Bronchial epithelial cell (primary cell): ENCODE measurements at places on chromosomes 1 and 21. TPM values are rescaled to one million over a fixed set of nuclear protein-coding genes. Genes with fewer than 3 reads are reported as not detected.

Gene ACTN2
- total RNA-seq: 0.79 TPM in 1 of 2 replicates, not detected in the other

Gene MRTO4
- 26.0 and 55.5 TPM in 2 replicates for total RNA-seq

Gene RNU1-4
- 2,323 and 5,262 TPM in 2 replicates for total RNA-seq

Gene RNF207
- total RNA-seq: 6.4 and 6.6 TPM in 2 replicates

Gene ORC1
- 0.26 TPM in 2 replicates for total RNA-seq

Gene TMEM82
- not detected in 2 replicates for total RNA-seq

Gene KIF2C
- total RNA-seq: 0.79 and 1.2 TPM in 2 replicates

Gene CROCC
- 16.4 and 20.3 TPM in 2 replicates for total RNA-seq

Gene PROX1
- total RNA-seq: under 0.01 TPM in 2 replicates

Gene MX1
- 2.2 and 2.4 TPM in 2 replicates for total RNA-seq

Gene DYRK3
- 51.0 and 58.2 TPM in 2 replicates for total RNA-seq

Gene THEM5
- total RNA-seq: not detected in 2 replicates

Gene YTHDF2
- 53.3 and 63.4 TPM in 2 replicates for total RNA-seq

- peak; percentile 71 for DNase-seq
Measured at GRCh38 chr1:37861151-37861550, 1.8 kb upstream of the MTF1 start.

- DNase-seq: no peak
Measured at GRCh38 chr1:12543740-12544154, 74.3 kb downstream of the DHRS3 start.

- DNase-seq: no peak
Measured at GRCh38 chr21:42758721-42759593, 105.5 kb downstream of the PDE9A start.

- DNase-seq: peak; percentile 85
Measured at GRCh38 chr1:88001460-88001859, 672.8 kb downstream of the LMO4 start.

GRCh38 chr1:24417681-24418080 lies 2.1 kb downstream of the NIPAL3 start:
- DNase-seq: peak; percentile 55

DNA sequence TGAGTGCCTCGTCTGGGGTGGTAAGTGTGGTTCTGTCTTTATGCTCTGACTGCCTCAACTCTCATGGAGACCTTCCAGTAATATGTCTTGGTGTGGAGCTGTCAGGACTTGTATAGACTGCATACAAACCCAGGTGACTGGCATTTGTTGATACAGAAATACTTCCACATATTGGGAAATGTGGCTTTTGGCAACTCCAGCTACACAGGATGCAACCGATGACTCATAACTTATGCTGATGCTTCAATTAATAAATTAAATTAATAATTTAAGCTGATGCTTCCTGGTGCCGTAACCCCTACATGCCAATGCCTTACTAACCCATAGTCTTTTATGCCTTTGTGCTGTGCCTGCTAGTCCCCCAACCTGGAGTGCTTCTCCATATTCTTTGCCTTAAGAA lies 72.3 kb upstream of the ARTN start:
- DNase-seq: peak; percentile 98

GRCh38 chr1:112196731-112197130 lies 199.3 kb upstream of the CTTNBP2NL start:
- DNase-seq: peak; percentile 5

DNA sequence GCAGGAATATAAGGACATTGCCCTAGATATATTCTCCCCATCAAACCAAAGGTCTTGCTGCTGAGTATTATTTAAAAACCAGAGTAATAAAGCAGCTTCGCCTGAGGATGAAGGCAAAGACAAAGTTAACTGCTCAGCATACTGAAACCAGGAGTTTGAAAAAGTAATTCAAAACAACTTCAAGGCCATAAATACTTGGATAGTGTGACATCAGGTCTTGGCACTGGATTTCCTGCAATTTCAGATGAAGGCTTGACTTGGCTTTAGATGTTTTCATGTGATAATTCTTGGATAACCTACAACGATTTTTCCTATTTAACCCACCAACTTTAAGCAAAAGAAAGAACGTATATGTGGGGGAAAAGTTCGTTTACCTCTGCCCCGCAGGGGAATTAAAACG lies 10.6 kb downstream of the SOD1 start:
- no peak for DNase-seq

GRCh38 chr1:153697191-153698019 lies 18.9 kb downstream of the NPR1 start:
- DNase-seq: peak; percentile 37

DNA sequence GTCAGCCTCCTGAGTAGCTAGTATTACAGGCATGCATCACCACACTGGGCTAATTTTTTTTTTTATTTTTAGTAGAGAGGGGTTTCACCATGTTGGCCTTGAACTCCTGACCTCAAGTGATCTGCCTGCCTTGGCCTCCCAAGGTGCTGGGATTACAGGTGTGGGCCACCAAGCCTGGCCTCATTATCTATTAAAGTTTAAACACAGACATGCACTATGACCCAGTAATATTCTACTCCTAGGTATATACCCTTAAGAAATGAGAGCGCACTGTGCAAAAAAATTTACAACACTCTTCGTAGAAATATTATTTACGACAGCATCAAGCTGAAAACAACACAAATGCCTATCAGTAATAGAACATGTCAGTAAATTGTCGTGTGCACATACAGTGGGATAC lies 18.6 kb upstream of the SH2D1B start:
- DNase-seq: no peak

DNA sequence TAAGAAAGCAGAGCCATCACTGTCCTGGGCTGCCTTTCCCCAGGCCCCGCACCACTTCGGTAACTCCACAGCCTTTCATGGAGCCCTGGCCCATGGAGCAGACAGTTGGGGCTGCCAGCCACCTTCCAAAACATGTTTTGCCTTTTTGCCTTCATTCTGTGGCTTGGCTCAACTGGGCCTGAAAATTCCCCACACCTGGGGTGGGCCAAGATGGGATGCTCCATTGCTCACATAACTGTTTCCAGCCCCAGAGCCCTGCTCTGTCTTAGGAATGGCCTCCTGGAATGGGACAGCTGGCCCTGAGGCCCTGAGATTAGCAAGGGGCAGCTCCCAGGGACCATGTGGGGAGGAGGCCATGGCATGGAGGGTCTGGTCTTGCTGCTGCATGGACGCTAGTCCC lies 10.9 kb upstream of the PRELP start:
- no peak for DNase-seq

DNA sequence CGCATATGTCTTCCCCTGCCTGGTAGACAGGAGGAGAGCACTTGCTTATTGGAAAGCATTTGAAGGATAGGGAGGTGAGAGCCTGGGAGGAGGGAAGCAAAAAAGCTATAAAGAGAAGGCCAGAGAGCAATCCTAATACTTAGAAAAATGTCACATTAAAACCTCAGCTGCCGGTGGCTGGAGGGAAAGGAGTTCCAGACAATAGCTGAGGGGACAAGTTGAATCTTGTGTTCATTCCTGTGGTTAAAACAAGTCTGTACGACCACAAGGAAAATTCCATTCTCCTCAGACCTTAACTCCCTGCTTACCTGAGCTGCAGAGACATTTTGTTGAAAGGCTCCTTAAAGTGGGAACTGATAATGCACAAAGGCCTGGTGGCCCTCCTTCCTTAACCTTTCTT lies 218.8 kb upstream of the CAMK1G start:
- DNase-seq: peak; percentile 98

DNA sequence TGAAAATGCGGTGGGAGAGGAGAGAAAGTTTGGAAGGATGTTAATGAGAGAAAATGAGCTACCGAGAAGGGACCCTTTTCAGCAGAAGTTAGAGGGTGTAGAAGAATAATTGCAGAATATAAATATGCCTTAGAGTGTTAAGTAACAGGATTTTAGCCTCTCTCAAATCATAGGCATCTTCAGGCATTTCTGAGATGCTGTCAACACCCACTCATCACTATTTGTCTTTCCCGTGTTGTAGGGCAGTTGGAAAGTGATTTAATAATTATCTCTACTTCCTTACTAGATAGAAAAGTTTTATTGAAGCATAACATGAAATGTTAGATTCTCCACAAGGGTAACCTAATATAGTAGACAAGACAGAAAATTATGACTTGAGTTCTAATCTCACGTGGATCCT lies 96.4 kb upstream of the RGS4 start:
- DNase-seq: no peak

- DNase-seq: no peak
Measured at GRCh38 chr21:33839167-33839716, 76.4 kb downstream of the ATP5PO start.

DNA sequence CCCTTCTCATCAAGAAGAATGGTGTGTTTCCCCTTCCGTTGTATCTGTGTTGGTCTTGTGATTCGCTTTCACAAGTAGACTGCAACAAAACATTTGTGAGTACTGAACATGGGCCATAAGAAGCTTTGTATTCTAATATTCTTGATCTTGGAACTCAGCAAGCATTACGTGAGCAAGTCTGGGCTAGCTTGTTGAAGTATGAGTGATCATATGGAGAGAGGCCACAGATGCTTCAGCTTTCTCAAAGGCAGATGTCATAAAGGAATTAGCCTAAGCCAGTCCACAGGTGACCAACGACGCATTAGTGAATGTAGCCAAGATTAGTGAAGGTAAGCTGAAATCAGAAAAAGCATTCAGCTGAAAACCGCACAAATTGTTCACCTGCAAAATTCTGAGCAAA lies 609.6 kb upstream of the NEGR1 start:
- peak; percentile 41 for DNase-seq

DNA sequence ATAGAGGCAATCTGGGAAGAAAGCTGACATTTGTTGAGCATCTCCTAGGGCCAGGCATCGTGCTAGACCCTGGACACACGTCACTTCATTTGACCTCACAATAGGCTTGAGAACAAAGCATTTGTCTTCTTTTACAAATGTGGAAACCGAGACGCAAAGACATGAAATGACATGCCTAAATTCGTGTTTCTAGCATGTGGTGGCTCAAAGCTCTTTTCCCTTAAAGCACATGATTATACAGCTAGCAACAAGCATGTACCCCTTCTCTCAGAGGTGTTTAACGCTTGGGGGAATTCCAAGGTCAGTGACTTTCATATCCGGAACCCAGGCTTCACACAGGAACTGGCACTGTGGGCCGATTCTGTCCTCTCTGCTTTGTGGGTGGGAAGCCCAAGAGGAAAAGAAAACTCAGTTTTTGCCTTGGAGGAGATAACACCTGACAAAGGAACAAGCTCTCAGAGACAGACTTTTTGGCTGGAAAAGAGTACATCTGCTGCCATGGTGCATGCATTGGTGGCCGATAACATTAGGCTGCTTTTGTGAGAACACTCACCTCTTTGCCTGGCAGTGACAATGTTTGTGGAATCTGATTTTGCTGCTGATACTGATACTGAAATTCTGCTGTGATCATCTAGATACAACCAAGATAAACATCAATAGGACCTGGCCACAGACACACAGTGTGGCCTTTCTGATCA lies 15.4 kb upstream of the CD2 start:
- peak; percentile 92 for DNase-seq

DNA sequence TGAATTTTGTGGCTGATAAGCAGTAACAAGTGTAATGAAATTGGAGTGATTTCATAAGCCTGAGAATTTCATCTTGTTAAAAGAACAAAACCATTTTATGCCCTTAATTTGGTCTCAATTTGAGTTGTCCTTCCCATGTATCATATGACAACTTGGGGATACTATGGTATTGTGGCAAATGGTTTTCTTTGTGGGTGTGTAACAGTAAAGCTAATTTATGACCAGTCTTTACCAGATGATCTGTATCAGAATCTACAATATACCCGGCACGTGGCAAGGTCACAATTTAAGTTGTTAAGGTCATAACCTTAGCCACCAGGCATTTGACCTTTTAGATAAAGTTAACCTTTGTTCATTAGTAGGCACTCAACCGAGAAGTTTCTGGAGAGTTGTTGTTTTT lies 9.1 kb downstream of the NFIA start:
- no peak for DNase-seq

DNA sequence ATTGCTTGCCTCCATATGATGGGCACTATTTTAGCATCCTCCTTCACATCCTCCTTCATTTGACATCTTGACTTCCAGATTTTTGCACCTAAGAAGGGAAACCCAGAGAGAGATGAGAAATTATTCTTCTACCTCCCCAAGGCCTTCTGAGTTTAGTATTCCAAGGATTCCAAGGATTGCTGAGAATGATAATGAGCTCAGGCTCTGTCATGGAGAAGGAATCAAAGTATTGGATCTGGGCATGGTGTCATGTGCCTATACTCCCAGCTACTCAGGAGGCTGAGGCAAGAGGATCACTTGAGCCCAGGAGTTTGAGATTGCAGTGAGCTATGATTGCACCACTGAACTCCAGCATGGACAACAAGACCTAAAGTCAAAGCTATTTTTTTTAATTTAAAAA lies 26.6 kb upstream of the ZNF281 start:
- DNase-seq: no peak

DNA sequence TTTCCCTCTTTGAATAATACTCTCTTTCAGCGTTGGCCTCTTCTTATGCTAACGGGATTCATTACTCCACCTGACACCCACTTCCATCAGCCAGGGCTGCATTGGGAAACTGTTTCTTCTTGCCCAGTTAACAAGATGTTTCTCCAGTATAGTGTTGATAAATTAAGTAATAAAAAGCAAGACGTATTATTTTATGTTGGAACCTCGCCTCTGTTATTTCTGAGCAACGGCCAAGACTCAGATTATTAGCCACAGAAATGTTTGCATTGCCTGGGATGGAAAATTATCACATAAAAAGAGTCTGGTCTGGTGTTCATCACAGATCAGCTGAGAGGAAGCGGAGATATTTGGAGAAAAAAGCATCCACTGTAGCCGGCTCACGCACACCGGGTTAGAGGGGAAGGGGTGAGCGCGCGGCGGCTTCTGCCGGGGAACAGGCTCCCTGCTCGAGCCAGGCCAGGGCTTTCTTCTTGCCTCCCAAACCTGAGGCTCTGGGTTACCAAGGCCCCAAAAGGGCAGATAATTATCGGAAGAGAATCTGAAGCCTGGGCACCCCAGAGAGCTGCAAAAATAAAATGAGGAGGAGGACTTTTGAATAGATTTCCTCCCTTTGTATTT lies 189.5 kb downstream of the PRDM16 start:
- DNase-seq: no peak

- no peak for DNase-seq
Measured at GRCh38 chr1:5658340-5659316, 333.6 kb downstream of the NPHP4 start.

DNA sequence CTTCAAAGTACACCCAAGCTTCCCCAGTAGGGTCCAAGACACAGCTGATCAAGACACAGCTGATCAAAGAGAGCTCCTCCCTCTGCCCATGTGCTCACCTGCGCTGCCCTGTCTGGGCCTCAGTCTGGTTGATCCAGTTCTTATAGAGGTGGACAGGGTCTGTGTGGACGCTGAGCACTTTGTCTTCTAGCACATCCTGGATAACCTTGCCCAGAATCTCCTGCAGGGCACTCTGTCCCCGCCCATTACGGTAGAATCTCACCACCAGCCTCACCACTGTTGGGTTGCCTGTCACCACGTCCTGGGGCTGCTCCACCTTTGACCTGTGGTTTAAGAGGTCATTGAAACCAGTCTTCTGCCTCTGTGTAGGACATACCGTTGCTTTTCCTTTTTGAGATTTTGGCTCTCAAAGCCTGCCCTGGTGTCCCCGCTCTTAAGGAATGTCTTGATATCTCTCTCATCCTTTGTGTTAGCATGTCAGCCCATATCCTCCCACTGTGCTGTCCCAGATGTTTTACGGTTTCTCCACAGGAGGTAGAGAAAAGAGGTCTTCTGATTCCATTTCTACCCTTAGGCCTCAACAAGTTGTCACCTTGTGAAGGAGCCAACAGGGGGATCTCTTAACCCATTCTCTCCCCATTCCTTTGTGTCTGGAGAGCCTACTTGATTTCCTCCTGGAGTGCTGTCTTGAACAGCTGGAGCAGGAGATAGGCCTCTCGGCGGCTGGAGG lies 33.5 kb downstream of the IQGAP3 start:
- DNase-seq: no peak
